ENCODE measurements at places on chromosomes 5 and 9.

- DNase-seq: no peak
Measured at GRCh38 chr5:93608855-93609254, 25.8 kb downstream of the NR2F1 start.

- no peak for DNase-seq
Measured at GRCh38 chr9:69463497-69464068, 138.6 kb downstream of the ENTREP1 start.

DNA sequence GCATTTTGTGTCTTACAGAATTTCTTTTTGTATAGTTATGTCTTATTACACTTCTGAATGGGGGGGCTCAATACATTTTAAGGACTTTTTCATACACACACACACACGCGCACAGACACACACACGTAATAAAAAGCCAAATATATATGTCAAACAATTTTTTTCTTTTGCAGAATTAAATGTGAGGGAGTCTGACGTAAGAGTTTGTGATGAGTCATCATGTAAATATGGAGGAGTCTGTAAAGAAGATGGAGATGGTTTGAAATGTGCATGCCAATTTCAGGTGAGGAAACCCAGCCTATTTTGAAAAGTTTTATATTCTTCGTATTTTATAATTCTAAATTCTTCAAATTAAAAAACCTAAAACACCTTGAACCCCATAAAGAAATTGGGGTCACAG is 25.6 kb downstream of the TMEFF1 start:
- DNase-seq: no peak

DNA sequence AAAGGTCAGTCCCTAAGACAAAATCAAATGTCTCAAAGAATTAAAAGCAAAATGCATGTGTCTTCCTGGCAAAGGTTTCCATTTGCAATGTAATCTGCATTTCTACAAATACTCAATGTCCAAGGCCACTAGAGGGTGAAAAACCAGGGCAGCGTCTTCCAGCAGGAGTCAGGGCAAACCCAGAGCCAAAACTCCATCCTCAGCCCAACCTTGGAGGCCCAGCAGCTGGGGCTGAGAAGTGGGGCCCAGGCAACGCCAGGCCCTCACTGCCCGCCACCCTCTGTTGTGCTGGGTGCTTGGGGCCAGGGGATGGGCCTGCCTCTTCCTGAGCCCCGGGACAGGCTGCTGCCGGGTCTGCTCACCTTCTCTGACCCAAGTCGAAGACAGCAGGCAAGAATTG is 200.1 kb downstream of the PAX5 start:
- no peak for DNase-seq

DNA sequence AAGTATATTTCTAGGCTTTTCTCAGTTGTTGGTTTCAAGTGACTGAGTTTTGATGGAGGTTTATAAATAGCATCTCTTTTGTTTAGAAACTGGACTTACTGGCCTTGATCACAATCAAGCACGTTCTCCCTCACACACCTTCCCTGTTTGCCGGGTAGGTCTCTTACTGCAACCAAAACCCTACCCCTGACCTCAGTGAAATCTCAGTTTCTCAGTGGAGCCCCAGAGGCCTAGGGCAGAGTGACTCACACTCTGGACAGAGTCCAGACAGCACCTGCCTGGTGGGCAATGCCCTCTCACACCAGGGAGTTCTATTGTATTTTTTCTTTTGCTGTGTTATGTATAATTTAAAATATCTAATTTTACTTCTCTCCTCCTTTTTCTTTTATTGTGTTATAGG is 48.4 kb upstream of the EPB41L4B start:
- DNase-seq: no peak

DNA sequence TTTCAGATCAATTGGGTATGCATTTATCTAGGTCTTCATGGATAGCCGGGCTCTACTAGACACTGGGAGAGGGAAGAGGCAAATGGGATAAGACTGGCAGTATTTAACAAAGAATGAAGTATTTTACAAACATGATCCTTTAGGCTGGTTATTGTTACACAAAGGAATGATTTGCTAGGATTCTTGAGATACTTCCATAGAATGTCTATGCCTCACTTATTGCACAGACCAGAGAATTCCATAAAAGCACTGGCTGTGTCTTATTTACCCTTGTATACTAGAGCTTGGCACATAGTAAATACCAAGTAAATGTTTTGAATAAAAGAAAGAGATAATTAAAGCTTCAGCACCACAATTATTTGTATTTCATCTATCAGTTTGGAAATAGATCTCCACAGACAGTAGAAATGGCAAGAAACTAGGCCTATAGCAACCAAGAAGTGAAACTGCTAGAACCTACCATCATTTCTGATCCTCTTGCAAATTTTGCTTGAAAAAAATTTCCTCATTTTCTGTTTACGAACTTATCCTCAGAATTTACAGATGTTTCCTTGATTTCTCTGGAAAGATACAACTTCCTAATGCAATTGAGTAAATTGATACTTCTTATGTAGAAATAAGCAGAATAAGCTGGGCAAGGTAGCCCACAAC is 3.8 kb downstream of the PDCD1LG2 start:
- DNase-seq: no peak

DNA sequence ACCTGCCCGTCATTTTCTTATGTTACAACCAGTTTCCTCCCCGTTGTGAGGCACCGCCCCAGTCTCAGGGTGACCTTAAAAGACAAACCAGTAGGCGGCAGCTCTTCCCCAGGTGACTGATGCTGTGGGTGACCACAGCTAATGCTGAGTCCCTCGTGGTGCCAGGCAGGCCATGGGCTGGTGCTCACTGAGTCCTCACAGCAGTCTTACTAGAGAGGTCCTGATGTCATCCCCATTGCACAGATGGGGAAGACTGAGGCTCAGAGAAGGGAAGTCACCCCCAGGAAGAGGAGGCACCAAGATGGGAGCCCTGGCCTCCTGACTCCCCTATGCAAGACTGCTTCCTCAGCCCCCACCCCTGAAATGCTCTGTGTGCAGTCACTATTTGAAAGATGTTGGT is 978 bp downstream of the CFAP157 start:
- DNase-seq: no peak

- no peak for DNase-seq
Measured at GRCh38 chr9:88950341-88951154, 40.7 kb upstream of the S1PR3 start.

DNA sequence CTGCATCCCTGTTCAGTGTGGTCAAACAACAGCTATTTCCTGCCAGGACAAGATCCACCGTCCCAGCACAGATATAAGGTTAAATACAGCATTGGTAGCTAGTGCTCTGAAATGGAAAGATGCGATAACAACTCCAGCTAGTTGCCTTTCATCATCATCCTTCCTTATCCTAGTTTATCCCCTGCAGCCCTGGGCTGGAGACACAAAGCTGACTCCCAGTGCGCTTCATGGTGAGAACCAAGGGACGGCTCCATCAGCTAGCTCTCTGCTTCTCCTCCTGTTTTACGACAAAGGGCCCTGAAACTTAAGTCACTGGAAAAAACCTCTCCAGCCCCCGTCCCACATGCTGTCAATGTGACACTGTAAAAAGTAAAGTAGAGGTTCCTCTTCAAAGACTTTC is 37.9 kb downstream of the CDC14B start:
- no peak for DNase-seq

DNA sequence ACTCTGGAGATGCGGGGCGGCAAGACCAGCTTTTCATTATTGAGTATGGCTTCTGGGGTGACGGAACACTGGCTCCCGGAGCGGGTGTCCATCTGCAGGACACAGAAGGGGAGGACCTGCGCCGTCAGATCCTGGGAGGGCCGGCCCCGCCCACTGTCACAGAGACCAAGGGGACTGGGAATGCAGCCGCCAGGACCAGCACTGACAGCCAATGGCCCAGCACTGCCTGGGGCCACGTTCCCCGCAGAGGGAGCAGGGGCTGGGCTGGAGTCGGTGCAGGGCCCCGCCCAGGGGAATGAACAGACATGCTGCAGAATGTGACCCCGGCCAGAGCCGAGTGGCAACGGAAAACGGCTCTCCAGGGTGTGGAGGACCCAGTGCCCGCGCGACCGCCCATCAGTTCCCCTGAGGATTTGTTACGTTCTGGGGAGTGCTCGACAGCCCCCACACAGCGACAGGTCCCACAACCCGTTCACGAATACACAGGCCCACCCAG is at the start of gene ZDHHC11:
Gene ZDHHC11, minus strand, starts transcription at position 476 of the 496 bp plus-strand sequence. Its CDS starts 384 bp downstream, at position 92.
- peak; percentile 44 for DNase-seq

GRCh38 chr5:149546974-149547373 is 4.3 kb downstream of the CSNK1A1 start:
- DNase-seq: no peak

DNA sequence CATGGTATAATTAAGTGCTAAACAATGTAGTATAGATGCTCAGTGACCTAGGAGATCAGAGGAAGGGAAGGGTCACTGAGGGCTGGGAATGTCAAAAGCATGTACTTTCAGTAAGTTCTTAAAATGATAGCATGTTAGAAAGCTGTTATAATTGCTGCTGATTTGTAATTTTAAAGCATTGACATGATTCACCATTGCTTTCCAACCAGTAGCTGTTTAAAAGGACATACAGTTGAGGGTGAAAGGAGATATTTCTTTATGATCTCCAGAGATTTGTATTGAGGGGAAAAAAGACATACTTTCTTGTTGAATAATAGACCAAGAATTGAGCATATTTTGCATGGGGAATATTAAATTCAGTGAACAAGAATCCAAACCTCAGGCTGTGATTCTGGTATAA is 1.2 kb upstream of the SLC1A3 start:
- DNase-seq: no peak

- no peak for DNase-seq
Measured at GRCh38 chr5:5369051-5369605, 53.3 kb upstream of the ICE1 start.

GRCh38 chr5:61132559-61132958 is 29.7 kb downstream of the SMIM15 start:
- DNase-seq: no peak

- no peak for DNase-seq
Measured at GRCh38 chr5:921456-922435, 29.1 kb downstream of the TRIP13 start.

- DNase-seq: no peak
Measured at GRCh38 chr5:96687812-96688453, 25.8 kb downstream of the CAST start.

GRCh38 chr9:121372239-121373010 is 2.4 kb upstream of the STOM start:
- DNase-seq: no peak

DNA sequence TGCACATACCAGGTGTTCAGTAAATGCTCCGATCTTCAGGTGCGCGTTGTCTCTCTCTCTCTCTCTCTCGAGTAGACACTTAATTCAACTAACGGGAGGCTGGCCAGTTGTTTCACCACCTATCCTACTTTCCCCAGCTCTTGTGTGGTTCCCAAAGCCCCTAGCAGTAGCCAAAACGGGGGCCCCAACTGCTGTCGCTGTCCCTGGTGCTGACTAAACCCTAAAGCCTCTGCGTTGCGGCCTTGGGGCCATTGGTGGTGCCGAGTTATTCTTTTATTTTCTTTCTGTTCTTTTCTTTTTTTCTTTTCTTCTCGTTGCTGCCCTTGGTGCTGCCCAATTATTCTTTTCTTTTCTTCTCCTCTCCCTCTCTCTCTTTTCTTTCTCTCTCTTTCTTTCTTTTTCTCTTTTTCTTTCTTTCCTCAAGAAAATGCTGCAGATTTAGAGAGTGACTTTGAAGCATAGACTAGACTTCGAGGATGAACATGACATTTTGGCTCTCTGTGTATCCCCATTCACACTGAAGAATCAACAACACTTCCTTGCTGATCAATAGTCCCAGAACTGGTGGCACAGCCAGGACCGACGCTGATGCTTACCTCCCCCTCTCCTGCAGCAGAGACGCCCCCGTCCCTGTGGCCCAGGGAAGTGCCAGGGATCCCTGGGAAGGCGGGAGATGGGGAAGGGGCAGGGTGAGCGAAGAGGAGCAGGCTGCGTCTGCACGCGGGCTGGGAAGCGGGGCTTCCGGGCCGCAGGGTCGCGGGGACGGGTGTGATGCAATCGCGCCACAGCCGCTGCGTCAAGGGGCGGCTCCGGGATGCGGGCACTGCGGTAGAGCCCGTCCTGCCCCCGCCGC is at the start of gene FBLL1:
Gene FBLL1, plus strand, starts transcription at position 785 of the 853 bp plus-strand sequence. CDS start 200 bp downstream, outside the sequence.
- DNase-seq: peak; percentile 62

DNA sequence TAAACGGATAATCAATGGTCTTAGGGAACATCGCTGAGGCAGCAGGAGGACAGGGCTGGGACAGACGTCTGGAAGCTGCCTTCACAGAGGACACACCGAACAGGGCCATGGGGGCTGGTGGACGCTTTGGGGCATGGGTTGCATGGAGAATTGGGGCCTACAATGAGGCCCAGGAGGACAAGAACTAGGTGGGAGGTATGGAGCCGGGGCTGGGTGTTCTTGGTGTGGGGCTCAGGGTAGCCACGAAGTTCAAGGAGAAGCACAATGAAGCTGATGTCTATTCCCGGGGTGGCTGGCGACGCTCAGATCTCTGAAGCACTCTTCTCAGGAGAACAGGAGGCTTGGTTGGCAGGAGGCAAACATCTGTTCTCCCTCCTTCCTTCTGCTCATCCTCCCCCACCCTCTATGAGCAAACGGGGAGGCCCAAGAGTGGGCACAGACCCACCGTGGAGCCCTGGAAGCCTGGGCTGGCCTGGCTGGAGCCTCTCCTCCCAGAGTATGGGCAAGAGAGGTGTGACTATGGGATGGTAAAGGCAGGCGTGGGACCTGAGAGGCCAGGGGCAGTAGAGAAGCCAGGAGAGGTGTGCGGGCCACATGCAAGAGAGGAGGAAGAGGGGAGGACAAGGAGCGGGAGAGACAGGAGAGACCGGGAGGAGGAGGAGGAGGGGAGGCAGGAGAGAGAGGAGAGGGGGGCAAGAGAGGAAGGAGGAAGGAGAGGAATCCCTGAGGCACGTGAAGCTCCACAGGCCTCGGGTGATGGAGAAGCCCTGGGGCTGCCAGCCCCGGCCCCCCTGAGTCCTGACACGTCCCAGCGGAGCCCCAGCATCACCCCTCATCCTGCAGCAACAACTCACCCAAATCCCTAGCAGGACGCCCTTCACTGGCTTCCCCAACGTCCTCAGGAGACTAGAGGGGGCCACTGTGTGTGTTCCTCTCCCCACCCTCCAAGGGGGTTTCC is 159.1 kb downstream of the OLFM1 start:
- DNase-seq: no peak

- no peak for DNase-seq
Measured at GRCh38 chr9:89592213-89592815, 12.5 kb upstream of the GADD45G start.

- DNase-seq: no peak
Measured at GRCh38 chr5:39092581-39093351, 18.6 kb upstream of the RICTOR start.

- no peak for DNase-seq
Measured at GRCh38 chr9:75993434-75993833, 103.0 kb downstream of the PCSK5 start.

DNA sequence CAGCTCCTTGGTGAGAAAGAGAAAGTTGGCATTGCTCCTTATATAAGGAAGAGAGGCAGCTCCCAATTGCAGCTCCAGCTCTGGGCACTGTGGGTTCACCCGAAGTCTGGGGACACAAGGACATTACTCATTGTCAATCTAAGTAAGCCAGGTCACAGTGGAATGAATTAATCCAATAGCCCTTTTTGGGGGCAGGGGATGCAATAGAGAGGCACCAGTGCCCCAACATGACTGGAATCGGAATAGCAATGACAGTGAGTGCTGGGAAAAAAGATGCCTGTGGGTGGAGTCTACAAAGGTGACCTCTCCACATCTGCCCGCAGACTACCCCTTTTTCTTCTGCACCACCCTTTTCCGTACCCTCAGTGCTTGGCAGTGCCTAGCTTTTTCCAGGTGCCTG is 11.1 kb upstream of the NEUROG1 start:
- no peak for DNase-seq
